Activated T-cell treated with anti-CD3 and anti-CD28 coated beads, Interleukin-2, amount 50 U/mL, for 24 hours (primary cell): ENCODE measurements at places on chromosomes 4 and X.

DNA sequence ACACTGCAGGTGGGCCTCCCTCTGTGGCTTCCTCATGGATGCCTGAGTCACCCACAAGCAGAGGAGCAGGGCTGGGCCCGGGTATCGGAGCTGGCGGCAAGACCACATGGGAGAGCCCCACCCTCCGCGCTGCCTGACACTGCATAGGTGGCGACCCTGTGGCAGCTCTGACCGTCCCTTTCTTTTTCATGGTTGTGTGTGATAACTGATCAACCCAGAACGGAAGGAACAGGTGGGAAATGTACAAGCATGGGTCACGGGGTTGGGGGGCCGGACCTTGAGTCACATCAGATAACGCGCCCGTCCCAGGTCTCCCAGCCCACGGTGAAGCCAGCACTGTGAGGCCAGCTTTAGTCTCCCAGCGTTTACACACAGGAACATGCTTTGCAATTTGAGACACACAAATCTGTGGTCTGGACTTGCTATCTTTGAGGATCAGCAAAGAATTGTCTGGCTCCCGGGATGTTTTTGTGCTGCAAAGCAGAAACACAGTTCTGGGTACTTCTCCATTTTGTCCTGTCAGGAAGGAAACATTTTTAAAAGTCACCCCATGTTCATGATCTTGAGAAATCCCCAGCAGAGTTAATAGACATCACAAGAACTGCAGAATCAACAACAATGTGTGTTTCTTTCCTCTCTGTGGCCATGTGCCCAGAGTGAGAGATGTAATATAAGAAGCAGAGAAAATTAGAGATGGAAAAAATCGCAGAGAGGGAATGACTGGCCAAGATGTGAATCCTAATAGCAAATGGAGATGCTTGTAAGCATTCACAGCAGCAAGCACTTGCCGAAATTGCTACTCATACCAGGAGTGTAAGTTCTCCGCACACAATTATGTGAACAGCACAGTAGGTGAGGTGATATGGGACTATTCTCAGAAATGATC is 70.1 kb upstream of the CBR4 start:
- peak; percentile 34 for DNase-seq

DNA sequence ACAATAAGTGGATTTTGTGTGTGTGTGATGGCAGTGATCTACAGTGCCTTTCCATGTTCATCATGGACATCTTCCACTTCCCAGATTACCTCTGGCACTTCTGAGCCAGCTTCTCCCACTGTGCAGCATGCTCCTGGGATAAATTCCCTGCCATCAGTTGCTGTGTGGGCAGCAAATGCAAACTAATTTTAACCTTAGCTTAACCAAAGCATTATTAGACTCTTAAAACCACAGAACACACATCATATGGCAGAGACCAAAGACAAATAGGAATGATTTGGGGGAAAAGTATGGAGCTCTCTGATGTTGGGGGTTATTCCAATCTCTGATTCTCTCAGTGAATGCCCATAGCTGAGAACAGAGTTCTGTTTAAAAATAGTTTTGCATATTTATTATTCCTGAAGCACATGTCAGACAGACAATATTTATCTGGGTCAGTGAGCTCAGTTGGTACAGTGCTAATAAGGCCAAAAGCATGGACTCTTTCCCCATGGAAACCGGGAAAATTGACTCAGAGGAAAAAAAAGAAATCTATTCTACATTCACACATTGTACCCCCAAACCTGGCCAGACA is 567.4 kb downstream of the IQCM start:
- DNase-seq, result no peak

GRCh38 chrX:83658731-83659130 is 150.6 kb downstream of the POU3F4 start:
- no peak for DNase-seq

- no peak for DNase-seq
Measured at GRCh38 chrX:139831675-139832456, 101.0 kb downstream of the ATP11C start.

- DNase-seq, result no peak
Measured at GRCh38 chr4:95985051-95985450, 145.2 kb downstream of the PDHA2 start.

DNA sequence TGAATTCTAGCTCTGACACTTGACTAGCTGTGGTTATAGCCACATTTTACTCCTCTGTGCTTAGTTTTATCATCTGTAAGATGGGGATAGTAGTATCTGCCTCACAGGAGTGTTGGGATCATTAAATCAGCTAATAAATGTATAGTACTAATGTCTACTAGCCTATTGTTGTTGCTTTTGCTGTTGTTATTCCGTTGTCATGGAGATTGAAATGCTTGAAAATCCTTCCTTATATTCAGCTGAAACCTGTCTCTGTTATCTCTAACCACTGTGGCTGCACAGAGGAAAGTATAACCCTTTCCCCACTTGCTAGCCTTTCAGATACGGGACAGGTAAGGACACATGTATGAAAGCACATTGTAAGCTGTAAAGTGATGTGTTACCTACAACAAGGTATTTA is 33.9 kb downstream of the CLCN5 start:
- DNase-seq, result no peak

DNA sequence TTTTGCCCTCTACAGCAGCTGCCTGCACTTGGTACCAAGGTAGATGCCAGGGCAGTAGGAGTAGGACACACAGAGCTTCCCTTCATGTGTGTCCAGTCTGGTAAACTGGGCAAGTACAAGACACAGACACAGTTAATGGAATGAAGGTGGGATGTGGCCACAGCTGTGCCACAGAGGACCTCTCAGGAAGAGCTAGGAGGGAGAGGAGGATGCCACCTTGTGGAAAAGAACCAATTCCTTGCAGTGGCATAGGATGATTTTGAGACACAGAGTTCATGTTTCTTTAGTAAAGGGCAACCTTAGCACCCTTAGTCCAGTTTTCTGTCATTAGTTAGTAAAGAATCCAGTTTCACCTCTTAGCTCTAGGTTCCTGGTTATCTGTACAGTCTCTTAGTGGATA is 36.3 kb upstream of the TBC1D14 start:
- DNase-seq, result no peak

DNA sequence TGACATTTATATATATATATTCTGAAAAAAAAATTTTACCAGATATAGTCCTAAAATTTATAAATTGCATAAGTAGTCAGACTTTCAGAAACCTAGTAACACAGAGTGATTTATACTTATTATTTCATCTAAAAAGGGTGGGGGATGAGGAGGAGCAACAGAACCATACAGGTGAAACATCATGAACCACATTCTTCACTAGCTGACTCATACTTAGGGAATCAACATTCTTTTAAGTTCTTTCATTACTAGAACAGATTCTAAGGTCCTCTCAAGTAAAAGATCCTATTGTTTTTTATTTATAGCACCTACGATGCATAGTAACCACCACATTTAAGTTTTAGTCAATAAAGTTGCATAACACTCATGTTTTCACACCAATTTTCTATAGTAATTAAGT is 166.1 kb downstream of the LRBA start:
- DNase-seq, result no peak

DNA sequence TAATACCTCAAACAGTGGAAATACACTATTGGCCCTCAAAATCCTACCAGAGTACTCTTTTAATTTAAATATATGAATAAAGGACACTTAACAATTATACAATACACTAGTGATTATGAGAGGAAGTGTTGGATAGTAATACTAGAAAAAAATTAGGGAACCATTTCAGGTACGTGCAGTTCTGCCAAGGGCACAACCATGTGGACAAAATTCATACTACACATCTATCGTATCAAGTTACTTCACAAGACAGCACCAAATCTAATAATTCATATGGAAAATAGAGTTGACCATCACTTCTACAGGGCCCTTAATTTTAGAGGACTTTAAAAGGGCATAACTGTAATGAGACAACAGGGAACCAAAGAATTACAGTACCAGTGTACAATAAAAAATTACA is 69.2 kb upstream of the ZCCHC13 start:
- no peak for DNase-seq

- DNase-seq, result no peak
Measured at GRCh38 chr4:70637239-70637913, 8.8 kb downstream of the ENAM start.

DNA sequence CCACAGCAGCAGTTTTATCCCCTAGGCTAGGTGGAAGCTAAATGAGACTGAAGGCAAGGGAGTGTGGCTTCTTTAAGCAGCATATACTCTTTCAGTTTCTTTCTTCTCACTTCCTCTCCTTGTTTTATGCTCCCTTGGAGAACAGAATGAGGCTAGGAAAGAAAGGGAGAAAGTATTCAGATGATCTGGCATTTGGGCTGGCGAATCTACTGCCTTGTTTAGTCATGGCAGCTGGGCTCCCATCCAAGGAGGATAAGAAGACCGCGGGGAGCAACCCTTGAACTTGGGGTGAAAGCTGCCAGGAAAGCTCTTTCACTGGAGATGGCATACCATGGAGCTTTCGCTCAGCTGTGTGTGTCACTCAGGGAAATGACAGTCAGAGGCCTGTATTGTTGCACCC is 72.1 kb downstream of the ARHGEF38 start:
- DNase-seq, result no peak

GRCh38 chr4:158930639-158930972 is 161.8 kb downstream of the FNIP2 start:
- DNase-seq, result no peak

GRCh38 chr4:42416017-42416416 is 18.7 kb downstream of the SHISA3 start:
- no peak for DNase-seq

GRCh38 chrX:9903146-9903545 is 64.0 kb upstream of the CLDN34 start:
- DNase-seq, result no peak

DNA sequence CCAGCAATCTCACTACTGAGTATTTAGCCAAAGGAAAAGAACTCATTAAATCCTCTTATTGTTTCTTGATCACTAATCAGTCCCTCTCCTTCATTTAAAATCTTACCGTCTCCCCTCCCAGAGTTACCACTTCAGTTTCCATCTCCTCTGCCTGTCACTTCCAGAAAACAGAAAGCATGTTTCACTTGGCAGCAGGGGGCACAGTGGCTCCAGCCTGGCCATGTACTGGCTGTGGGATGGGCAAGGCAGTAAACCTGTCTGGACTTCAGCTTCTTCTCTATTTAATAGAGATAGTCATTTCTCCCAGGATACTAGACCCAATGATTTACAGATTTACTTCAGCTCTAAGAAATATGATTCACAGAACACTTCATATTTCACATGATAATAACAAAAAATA is 63.2 kb downstream of the CD40LG start:
- DNase-seq, result no peak

- no peak for DNase-seq
Measured at GRCh38 chr4:128565054-128565453, 244.4 kb upstream of the JADE1 start.

DNA sequence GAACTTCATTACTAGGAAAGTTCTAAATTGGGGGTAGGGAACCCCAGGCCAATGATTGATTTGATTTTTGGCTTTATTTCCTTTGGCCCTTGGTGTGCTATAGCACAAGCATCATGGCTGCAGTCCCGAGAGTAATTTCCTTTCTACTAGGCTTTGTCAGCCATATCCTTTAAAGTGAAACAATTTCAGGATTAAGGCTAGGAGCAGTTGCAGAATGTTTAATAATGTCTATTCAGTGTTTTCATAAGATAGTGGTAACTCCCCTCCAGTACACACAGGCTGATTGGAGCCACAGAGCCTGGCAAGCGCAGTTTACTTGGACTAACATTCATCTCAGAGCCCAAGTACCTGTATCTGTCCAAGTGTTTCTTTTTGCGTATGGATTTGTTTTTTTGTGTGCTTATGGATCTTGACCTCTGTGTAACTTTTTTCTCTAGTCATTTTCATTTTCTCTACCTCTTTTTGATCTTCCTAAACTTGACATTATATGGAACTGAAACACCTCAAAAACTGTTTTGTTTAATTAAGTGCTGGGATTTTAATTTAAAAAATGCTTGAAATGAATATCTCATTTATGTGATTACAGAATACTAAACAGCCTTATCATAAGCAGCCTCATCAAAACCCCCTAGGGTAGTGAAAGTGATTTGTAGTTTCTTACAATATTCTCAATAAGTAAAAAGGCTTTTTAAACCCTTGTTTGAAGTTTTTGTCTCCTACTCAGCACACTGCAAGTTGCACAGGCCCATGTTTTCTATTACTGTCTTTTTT is 7.5 kb downstream of the STIM2 start:
- DNase-seq, result no peak

DNA sequence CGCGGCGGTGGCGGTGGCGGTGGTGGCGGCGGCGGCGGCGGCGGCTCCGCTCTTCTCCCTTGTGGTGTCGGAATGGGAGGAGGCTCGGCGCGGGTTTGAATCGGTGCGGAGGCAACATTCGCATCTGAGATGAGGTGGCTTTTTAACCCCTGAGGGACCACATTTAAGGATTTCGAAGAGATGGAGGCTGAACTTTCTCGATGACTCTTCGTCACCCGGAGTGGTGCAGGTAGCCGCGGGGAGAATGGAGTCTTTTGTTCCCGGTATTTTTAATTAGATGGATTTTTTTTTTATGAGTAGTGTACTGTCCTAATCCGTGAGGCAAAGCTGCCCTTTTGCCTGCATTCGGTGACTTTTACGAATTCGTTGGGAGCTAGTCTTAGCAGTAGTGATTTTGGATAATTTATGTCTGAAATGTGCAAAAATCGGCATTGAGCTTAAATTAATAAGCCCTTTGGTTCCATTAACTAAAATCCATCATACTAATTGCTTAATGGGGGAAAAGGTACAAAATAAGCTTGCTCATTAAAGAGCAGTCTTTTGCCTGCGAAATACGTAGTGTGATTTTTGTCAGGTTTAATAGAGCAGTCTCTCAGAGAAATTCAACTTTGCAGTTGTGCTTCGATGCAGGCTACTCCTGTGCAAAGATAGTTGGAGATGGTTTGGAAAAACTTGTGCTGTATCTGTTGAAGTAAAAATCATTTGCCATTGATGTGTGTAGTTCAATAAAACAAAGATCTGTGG is 206.2 kb downstream of the TENM3 start:
- DNase-seq, result no peak
